ENCODE measurements at places on chromosomes 7 and 10. TPM values are rescaled to one million over a fixed set of nuclear protein-coding genes. Genes with fewer than 3 reads are reported as not detected.

CFTR gene
- 1.3 TPM for total RNA-seq

ZNF804B gene
- total RNA-seq = 0.20 TPM

- no peaks in the 10 kb centered on the region for H3K27me3 ChIP-seq
- no peak overlapping the region for H3K27ac ChIP-seq
- no peaks in the 10 kb centered on the region for H3K36me3 ChIP-seq
- H3K4me1 ChIP-seq = no peaks in the 10 kb centered on the region
- no peak overlapping the region for H3K4me3 ChIP-seq
Observed at GRCh38 chr10:58488921-58489320, 23.8 kb upstream of the BICC1 start.

DNA sequence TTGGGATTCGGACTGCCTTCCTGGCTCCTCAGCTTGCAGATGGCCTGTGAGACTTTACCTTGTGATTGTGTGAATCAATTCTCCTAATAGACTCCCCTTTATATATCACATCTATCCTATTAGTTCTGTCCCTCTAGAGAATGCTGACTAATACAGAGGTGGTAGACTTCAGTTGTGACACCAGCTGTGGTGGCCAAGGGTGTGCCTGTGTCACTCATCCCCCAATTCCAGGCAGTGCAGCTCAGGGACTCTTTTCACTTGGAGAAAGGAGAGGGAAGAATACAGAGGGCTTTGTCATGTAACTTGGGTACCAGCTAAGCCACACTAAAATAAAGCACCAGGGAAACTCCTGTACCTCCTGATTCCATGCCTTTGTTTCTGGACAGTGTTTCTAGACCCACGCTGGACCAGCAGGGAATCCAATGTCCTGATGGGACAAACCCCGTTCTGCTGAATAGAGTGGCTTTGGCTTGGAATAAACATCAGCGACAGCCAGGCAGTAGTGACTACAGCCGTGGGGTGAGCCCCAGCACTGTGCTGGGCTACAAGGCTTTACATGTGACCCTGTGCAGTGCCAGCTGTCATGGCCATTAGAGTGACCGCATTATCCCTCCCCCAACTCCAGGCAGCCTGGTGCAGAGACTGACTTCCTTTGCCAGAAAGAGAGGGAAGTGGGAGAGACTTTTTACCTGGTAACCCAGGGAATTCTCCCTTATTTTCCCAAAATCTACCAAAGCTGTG, 233.6 kb downstream of the ANK3 start:
- DNase-seq = no peak
- H3K4me3 ChIP-seq = no peak overlapping the region
- H3K27ac ChIP-seq = no peak overlapping the region
- H3K4me1 ChIP-seq = no peaks in the 10 kb centered on the region
- H3K27me3 ChIP-seq = no peaks in the 10 kb centered on the region

KEL gene
- 0.12 TPM for total RNA-seq

LEP gene
- total RNA-seq = 0.22 TPM

- H3K27me3 ChIP-seq = no peaks in the 10 kb centered on the region
- no peaks in the 10 kb centered on the region for H3K36me3 ChIP-seq
- no peaks in the 10 kb centered on the region for H3K4me1 ChIP-seq
- no peak overlapping the region for H3K4me3 ChIP-seq
- no peak for DNase-seq
Observed at GRCh38 chr7:51569581-51569980, 253.0 kb upstream of the COBL start.

DNA sequence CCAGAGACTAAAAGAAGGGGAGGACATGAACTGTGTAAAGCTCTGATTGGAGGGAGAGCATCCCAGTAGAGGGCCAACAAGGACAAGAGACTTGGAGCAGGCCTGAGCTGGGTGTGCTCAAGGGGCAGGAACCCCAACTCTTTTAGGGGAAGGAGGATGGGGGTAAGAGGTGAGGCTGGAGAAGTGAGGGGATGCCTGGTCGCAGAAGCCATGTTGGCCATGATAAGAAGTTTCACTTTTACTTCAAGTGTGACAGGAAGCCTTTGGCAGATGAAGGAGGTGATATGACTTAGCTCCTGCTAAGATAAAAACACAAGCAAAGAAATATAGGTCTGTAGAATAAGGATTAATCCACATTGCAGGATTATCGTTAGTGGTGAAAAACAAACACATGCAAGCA, 208.3 kb downstream of the JAZF1 start:
- H3K27me3 ChIP-seq = no peaks in the 10 kb centered on the region
- H3K4me1 ChIP-seq = no peaks in the 10 kb centered on the region
- H3K4me3 ChIP-seq = no peak overlapping the region
- H3K36me3 ChIP-seq = no peaks in the 10 kb centered on the region
- no peak overlapping the region for H3K27ac ChIP-seq

- H3K4me3 ChIP-seq = no peak overlapping the region
- no peak overlapping the region for H3K27ac ChIP-seq
- H3K4me1 ChIP-seq = peaks cover 34% of the 10 kb centered on the region
- DNase-seq = no peak
- H3K36me3 ChIP-seq = no peaks in the 10 kb centered on the region
Observed at GRCh38 chr10:4080225-4080805, 295.3 kb upstream of the KLF6 start.

DNA sequence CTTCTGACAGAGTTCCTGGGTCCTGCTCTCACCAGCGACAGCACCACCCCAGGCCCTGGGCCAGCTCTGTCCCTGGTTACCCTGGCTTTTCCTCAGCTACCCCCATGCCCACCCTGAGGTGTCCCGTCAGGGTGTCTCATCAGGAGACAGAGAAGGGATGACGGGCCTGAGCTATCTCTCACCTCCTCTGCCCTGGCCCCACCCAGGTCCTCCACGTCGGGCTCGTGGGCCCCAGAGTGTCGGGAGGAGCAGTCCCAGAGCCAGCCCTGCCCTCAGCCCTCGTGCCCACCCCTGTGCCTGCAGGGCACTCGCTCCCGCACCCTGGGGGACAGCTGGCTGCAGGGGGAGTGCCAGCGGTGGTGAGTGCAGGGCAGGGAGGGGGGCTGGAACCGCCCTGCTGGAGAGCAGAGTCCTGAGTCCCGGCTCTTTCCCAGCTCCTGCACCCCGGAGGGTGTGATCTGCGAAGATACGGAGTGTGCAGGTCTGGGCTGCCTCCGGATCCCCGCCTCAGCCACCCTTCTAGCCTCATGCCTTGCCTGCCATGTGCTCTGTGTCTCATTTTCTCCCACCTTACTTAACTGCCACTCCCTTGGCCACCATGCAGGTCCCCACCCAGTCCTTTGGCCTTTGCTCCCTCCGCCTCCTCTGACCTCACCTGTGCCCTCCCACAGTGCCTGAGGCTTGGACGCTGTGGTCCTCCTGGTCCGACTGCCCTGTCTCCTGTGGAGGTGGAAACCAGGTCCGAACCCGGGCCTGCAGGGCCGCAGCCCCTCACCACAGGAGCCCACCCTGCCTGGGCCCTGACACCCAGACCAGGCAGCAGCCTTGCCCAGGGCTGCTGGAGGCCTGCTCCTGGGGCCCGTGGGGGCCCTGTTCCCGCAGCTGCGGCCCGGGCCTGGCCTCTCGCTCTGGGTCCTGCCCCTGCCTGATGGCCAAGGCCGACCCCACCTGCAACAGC, 16.7 kb upstream of the ZNF862 start:
- no peaks in the 10 kb centered on the region for H3K27me3 ChIP-seq
- H3K4me3 ChIP-seq = no peak overlapping the region
- H3K4me1 ChIP-seq = no peaks in the 10 kb centered on the region
- DNase-seq = no peak
- no peaks in the 10 kb centered on the region for H3K36me3 ChIP-seq

GRCh38 chr7:106062006-106062405, 50.1 kb downstream of the SYPL1 start:
- H3K27me3 ChIP-seq = no peaks in the 10 kb centered on the region
- no peak for DNase-seq
- H3K36me3 ChIP-seq = no peaks in the 10 kb centered on the region
- H3K4me1 ChIP-seq = peaks cover 27% of the 10 kb centered on the region
- H3K27ac ChIP-seq = no peak overlapping the region

KCNMA1 gene
- 2.3 TPM for total RNA-seq

PRRT4 gene
- 1.1 TPM for total RNA-seq

DNA sequence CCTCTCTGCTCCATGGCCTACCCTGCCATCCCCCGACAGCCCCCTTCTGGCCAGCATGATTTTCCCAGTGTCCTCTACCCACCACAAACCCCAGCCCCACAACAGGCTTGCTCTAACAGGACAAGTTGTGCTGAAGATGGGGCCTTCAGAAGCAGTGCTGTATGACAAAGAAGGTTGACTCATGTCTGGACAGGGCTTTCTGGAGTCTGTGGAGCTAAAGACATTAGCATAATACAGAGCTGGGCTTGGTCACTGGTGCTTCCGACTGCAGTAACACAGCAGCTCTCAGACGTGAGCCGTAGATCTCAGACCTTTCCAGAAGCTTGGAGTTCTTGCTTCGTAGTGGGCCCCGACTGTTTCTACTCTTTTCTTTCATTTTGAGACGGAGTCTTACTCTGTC, 100.5 kb downstream of the GTF2IRD1 start:
- H3K4me1 ChIP-seq = no peaks in the 10 kb centered on the region
- DNase-seq = no peak
